ENCODE measurements at places on chromosomes 2 and 18.

DNA sequence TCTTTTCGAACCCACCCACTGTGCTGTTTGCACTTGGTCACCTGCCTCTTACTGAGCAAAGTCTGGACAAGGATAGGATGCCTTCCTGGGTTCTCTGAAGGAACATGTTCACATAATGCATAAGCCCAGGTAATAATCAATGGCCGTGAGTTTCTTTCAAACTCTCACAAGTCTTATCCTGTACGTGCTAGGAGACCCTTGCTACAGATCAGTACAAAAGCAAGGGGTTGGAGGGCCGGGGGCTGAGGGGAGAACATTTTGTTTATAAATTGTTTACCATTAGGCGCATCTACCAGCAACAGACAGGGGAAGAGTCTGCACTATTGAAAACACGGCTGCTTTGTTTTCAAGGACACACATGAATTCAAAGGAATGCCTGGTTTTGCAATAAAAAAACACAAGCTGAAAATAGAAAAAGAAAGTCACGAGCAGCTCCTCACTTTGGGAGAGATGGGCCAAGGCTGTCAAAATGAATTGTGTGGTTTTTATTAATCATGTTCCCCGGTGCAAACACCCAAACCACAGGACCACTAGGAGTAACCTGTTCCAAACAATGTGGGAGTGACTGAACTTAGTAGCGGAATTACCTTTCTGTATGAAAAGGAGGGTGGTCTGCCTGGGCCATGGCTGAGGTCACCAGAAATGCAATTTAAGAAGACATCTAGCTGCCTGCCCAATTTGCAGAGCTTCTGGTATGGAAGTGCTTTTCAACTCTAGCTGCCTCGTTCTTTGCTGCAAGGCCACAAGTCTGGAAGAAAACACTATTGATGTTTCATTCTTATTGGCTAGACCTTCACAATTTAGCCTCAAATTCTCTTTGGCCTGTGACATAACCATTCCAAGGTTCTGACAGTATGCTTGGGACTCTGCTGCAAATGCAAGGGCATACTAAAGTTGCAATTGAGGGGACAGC lies 73.5 kb downstream of the CCBE1 start:
- peak; percentile 73 for DNase-seq

DNA sequence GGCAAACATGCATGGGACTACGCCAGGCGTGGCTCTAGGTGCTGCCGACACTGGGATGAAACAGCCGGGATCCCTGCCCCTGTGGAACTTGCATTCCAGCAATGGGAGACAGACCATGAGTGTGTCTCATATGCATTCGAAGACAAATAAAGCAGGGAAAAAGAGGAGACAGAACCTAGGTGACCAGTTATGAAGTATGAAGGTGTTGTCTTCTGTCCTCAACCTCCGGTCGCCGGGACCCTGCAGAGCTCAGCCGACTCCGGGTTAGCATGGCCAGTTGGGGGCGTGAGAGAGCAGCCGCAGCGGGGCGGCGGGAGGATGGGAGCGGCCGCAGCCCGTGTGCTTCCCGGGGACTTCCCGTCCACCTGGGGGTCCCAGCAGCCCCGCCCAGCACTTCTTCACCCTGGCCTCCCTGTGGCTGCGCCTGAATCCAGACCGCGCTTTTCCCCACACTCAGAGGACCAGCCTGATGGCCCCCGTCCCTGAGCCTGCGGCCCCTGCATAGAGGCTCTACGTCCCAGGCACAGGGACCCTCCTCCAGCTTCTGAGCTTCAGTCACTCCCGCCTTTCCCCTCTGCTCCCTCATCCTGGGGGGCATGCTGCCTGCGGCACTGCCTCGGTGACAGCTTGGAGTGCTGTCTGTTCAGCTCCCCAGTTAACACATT lies 11.4 kb downstream of the ID2 start:
- DNase-seq, result peak; percentile 11

GRCh38 chr18:34600158-34600557 lies 109.9 kb upstream of the DTNA start:
- DNase-seq, result peak; percentile 70

DNA sequence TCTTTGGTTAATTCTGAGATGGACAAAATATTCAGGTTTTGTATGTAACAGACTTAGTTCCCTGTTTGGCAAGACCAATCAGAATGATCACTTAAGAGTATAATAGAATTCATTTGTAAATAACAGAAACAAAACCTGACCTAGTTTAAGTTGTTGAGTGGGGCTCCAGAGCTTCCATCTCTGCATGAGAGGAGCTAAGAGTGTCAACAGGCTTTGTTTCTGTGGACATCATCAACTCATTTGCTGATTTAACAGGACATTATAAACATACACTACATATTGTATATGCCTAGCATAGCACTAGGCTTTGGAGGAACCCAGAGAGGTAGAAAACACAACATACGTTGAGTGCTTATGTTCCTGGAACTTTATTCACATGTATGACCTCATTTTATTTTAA lies 75.3 kb upstream of the TRIB2 start:
- DNase-seq, result no peak

DNA sequence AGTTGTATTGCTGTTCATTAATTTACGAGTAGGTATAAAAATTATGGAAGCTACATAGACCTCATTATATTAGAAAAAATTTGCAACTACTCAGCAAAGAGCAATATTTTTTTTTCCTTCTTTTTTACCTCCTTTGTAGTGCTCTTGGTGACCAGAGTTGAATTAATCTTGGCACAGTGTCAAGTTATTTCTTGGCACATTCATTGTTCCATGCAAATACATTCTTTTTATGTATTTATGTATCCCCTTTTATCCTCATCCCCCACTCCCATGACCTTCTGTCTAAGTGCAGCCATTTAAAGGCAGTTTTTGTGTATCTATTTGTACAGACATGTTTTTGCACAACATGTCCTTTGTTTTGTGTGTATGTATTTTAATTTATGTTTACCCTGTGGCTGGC lies 224.5 kb downstream of the CCDC102B start:
- peak; percentile 12 for DNase-seq

- DNase-seq, result no peak
Measured at GRCh38 chr2:20174410-20174809, 50.5 kb downstream of the SDC1 start.

GRCh38 chr18:59359576-59359952 lies 499 bp upstream of the LMAN1 start:
- no peak for DNase-seq

- DNase-seq, result no peak
Measured at GRCh38 chr18:5980721-5981120, 85.4 kb upstream of the TMEM200C start.

DNA sequence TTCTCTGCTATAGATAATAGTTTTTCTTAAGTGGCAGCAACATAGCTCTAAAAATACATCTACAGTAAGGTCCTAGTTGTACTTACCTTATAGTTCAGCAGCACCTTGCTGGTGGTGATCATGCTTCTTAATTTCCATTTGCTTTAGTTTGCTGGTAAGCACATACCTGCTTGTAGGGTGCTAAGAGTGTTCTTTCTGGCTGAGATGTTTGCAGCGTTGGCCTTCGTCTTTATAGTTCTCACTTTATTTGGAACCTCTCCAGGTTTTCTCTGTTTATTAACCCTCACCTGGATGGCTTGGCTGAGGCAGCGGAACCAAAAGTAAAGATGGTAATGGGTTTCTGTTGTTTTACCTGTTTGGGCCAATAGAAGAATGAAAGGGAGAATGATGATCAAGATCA lies 123.6 kb upstream of the EFEMP1 start:
- DNase-seq, result no peak

DNA sequence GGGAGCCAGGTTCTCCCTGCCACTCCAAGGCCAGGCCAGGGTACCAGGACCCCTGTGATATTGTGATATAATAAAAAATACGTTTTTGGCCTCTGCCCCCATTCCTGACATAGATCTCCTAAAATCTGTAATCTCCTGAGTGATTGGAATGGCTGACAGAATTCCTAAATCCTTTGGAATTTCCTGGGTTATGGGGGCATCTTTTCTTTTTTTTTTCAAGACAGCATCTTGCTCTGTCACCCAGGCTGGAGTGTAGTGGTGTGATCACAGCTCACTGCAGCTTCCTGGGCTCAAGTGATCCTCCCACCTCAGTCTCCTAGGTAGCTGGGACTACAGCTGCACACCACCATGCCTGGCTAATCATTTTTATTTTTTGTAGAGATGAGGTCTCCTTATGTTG lies 26.2 kb upstream of the TUBB6 start:
- no peak for DNase-seq

GRCh38 chr2:235706506-235706905 lies 212.7 kb downstream of the AGAP1 start:
- DNase-seq, result no peak

- peak; percentile 21 for DNase-seq
Measured at GRCh38 chr2:223635080-223635479, 32.9 kb upstream of the SCG2 start.

GRCh38 chr2:12796657-12797056 lies 79.9 kb downstream of the TRIB2 start:
- DNase-seq, result peak; percentile 36

DNA sequence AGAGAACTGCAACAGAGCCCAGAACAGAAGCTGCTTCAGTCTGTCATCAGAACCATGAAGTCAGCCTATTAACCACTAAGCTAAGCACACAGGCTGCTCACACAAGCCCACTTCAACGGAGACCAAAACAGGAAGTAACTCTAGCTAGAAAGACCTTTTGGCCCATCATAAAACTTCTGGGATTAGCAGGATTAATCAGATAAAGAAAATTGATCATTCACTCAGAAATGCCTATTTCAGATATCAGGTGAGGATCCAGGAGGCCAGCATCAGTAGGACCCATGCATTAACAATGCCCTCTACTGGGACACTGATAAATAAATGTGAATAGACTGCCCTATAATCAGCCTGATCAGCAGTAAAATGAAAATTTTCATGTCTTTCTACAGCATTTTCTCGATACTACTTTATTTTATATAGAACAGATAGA lies 101.4 kb downstream of the WDPCP start:
- DNase-seq, result no peak

- peak; percentile 51 for DNase-seq
Measured at GRCh38 chr2:119431976-119432850, 559 bp downstream of the TMEM37 start.

GRCh38 chr2:160517731-160518130 lies 24.1 kb upstream of the RBMS1 start:
- no peak for DNase-seq

- no peak for DNase-seq
Measured at GRCh38 chr2:133158024-133158423, 410.2 kb downstream of the NCKAP5 start.

- DNase-seq, result no peak
Measured at GRCh38 chr18:54129448-54130067, 94.9 kb downstream of the MBD2 start.

GRCh38 chr2:224350703-224351102 lies 51.2 kb downstream of the FAM124B start:
- peak; percentile 7 for DNase-seq

- no peak for DNase-seq
Measured at GRCh38 chr2:20862850-20863249, 39.9 kb upstream of the LDAH start.

- DNase-seq, result no peak
Measured at GRCh38 chr18:70450426-70451253, 161.8 kb downstream of the SOCS6 start.

GRCh38 chr2:239953418-239954061 lies 71.6 kb downstream of the NDUFA10 start:
- peak; percentile 74 for DNase-seq

DNA sequence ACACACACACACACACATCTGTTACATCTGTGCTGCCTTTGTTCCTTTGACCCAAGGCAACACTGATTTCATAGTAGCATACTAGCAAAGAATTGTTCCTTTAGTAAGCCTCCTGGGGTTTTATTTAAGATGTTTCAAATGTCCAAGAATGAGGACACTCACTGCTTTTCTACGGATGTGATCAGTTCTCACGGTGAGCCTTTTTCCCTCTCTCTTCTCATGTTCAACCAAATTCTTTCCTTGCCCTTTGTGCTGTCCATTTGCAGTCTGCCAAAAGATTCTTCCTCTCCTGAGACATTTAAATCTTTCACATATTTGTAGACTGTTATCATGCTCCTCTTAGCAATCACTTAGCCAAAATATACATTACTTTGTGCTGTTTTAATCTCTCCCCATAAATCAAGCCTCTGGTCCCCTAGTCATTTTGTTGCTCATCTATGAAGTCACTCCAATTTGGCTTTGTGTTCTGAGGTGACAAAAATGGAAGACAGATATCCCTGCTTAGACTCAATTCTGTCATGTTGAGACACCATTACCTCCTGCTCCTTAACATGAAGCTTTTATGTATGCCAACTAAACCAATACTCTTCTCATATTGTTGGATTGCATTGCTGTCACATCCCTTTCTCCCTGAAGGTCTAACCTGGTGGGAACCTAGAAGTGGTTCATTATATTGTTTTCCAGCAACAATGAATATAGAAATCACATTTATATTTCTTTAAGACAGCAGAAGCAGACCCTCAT lies 1605.3 kb upstream of the ACVR2A start:
- DNase-seq, result peak; percentile 90

DNA sequence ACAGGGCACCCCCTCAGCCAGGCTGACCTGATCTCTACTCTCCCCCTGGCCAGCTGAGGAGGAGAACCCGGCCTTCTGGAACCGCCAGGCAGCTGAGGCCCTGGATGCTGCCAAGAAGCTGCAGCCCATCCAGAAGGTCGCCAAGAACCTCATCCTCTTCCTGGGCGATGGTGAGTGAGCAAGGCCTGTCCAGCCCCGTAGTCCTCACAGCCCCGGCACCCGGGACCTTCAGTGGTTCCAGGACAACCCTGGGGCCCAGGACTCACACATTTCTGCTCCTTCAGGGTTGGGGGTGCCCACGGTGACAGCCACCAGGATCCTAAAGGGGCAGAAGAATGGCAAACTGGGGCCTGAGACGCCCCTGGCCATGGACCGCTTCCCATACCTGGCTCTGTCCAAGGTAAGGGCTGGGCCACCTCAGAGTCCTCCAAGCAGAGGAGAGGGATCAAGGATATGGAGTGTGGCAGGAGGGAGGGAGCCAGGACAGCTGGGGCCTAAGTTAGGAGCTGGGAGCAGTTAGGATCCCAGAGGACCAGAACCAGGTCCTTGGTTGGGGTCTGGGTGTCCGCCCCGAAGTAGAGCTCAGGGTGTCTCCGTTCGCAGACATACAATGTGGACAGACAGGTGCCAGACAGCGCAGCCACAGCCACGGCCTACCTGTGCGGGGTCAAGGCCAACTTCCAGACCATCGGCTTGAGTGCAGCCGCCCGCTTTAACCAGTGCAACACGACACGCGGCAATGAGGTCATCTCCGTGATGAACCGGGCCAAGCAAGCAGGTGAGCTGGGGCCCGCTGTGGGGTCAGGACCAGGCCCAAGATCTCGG lies 555 bp downstream of the ALPI start:
- no peak for DNase-seq

GRCh38 chr2:124314084-124314483 lies 289.0 kb downstream of the CNTNAP5 start:
- no peak for DNase-seq

DNA sequence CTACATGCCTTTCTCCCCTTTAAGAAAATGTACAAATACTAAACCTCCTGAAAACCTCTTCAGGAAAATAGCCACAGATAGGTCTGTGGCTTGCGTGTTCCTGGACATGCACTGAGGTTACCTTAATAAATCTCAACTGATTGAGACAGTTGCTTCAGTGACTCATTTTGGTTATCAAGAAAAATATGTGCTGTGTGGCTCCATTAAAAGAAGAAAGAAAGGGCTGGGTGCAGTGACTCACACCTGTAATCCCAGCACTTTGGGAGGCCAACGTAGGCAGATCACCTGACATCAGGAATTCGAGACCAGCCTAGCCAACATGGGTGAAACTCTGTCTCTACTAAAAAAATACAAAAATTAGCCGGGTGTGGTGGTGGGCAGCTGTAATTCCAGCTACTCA lies 27.1 kb downstream of the CREG2 start:
- DNase-seq, result peak; percentile 79
